ENCODE measurements at places on chromosomes 11 and 22.

DNA sequence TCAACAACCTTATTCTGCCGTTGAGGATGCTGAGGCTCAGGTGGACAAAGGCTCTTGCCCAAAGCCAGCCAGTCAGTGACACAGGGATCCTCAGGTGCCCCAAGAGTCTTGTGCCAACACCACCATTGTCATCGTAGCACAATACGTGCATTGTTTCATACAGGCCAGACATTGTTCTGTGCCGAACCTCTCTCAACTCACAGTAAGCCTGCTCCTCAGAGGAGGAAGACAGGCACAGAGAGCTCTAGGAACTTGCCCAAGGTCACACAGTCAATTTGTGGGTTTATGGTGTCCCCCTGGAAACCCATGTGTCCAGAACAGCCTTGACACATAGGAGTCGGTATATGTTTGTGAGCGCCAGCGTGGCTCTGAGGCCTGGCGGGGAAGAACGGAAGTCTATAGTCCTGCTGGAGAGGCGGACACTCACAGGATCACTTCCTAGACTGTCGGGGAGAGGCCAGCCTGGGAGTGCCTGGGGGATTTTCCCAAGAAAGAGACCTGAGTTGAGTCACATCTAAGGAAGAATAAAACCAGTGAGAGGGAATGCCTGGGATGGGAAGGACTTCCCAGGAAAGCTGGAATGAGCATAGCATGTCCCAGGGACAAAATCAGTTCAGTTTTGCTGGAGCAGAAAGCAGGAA lies 20.2 kb downstream of the LIF start:
- DNase-seq, result no peak

- no peak for DNase-seq
Observed at GRCh38 chr11:73387594-73388264, 11.5 kb downstream of the RELT start.

DNA sequence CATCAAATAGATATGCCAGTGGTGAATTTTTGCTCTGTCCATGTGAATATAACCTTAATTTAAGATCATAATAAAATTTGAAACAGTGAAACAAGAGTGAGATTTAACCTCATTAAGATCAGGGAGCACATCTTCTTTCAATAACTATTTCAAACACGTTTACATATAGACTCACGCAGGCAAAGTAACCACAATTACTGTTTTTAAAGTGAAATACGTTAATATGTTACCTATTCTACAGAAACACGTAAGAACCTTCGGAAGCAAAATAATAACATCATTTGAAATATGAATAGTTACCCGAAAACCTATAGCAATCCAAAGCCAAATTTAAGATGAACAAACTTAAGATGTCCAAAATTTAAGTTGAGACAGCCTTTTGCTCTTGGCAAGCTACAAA lies 136.2 kb upstream of the ZC3H12C start:
- DNase-seq, result no peak

DNA sequence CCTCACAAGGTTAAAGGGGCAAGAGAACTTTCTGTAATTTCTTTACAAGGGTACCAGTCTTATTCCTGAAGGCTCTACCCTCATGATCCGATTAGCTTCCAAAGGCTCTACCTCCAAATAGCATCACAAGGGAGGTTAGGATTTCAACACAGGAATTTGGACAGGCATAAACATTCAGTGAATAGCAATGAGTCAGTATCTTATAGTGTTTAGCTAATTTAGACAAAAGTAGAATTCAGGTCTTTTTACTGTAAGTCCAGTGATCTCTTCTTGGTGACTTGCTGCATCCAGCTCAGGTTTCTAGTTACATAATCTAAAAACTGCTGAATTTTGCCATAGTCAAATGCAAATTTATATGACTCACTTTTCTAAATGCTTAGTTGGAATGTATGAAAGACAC lies 1995.6 kb upstream of the RAG2 start:
- no peak for DNase-seq

DNA sequence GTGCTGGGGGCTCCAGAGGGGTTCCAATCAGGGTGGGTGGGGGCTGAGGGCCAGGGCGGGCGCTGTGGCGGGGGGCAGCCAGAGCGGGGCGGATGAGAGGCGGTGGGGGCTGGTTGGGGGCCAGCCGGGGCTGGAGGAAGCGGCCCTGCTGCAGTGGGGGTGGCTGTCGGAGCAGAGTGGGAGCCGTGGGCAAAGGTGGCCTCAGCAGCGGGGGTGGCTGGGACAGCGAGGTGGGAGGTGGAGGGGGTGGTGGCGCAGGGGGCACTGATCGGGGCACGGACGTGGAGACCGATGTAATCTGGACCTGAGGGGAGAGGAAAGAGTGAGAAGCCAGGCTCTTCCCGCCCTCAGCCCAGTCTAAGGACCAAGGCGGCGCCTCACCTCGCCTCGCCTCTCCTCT lies 5.1 kb downstream of the RCOR2 start:
- DNase-seq, result no peak

DNA sequence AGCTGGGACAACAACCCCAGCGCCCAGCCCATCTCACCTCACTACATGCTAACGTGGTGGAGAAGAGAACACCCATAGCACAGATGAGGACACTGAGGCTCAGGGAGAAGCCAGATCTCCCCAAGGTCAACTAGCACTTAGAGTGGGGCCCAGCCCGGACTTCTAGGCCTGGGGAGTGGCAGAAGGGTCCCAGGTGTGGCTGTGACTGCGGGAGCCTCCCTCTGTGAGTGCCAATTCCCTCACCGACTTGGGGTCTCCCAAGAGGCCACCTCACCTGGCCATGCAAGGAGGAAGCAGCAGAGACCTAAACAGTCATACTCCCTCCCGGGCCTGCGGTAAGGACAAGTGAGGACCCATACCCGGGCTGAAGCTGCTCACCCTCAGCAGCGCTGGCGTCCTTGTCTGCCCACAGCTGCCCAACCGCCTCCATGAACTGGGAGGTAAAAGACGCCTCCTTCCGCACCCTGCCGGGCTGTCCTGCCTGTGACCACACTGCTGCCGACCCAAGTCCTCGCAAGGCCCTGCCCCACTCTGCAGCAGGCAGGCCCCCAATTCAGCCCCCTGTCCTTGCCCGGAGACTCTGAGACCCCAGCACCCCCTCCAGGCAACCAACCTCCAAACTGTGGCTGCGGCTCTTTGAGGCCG lies 93.2 kb upstream of the RTL6 start:
- no peak for DNase-seq

DNA sequence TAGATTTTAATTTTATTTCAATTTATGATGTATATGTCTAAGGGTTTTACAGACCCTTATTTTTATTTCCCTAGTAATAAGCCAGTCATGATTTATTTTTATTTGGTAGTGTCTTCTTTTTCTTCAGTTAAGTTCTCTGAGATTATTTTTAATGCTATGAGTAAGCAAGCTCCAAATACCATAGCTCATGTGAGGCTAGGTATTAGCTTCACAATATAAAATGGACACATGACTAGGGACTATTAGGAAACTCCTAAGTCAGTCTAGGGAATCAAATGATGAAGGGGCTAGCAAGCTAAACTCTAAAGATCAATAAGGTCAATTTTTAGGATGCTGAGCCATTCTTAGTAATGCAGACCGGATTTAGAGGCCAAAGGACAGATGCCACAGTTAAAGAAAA lies 45.9 kb downstream of the CKAP5 start:
- DNase-seq, result no peak

GRCh38 chr11:83310718-83311117 lies 24.6 kb upstream of the CCDC90B start:
- no peak for DNase-seq

DNA sequence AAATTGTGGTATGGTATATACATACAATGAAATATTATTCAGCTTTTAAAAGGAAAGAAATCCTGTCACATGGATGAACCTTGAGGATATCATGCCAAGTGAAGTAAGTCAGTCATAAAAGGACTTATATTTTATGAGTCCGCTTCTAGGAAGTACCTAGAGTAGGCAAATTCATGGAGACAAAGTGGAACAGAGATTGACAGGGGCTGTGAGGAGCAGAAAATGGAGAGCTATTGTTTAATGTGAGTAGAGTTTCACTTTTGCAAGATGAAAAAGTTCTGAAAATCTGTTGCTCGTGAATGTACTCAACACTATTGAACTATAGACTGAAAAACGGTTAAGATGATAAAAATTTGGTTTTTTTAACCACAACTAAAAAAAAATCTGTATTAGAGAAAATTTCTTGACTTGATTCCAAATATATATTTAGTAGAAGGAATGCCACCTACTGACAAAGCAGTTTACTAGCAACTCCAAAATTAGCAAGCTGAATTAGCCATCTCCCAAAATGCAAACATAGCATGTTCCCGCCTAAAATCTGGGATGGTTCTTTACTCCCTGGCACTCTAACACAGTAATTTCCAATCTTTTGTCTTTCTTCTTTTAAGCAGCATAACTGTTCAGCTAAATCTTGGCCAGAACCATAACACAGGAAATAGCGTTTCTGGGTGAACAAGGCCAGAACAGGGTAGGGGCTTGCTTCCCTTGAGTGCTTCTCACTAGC lies 1.5 kb downstream of the UFD1 start:
- DNase-seq, result no peak

GRCh38 chr11:78226684-78227680 lies 38.3 kb downstream of the USP35 start:
- DNase-seq, result no peak

Measured in stimulated activated CD4-positive, alpha-beta T cell treated with anti-CD3 and anti-CD28 coated beads, Interleukin-4, amount 100 ng/mL, for 48 hours (primary cell).